ENCODE measurements at places on chromosomes 6 and 20.

DNA sequence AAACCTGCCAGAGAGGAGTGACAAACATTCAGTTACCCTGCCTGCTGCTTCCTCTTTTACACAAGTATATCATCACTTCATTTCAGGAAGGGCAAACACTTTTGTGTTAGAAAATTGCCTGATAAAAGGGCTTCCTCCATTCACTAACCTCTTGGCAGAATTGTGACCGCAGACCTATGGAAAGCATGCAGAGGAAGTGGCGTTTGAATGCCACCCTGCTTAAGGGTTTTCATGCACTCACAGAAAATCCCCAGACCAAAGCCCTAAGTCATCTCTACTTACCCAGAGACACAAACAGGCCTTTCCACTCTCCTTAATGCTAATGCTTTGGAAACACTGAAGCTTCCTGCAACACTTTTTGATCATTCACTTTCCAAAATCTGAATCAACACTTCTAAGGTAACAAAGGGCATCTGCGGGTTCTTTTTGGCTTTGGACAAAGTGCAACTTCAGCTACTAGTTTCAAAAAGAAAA lies 22.1 kb upstream of the RALGAPA2 start:
- no peak for DNase-seq

GRCh38 chr20:25314497-25315417 lies 66.9 kb downstream of the PYGB start:
- DNase-seq: no peak

DNA sequence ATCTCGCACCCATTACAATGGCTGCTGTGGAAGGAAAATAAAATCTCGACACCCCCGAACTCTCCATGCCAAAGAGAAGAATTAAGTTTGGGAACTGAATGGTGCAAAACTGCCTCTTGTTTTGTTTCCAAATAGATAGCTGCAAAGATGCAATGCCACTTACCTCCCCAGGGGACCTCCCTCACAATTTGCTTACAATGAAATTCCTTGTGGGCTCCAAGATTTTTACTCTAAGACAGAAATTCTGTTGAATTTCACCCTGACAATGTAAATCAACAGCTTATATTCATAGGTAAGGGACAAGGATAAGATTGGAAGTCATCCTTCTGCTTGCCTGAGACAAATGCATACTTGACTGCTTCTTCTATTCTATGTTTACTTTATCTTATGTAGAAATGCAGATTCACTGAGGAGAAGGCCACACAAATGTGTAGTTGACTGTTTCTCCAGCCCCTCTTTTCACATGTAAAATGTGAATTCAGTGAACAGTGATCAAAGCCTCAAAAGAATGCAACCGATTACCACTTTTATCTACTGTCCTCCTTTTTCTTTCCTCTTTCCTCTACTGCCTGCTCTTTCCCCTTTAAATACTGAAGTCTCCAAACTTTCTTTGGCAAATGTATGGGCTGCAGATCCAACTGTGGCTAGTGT lies 36.6 kb downstream of the ADGRF4 start:
- DNase-seq: no peak

GRCh38 chr20:9323622-9324021 lies 190.8 kb upstream of the LAMP5 start:
- no peak for DNase-seq

DNA sequence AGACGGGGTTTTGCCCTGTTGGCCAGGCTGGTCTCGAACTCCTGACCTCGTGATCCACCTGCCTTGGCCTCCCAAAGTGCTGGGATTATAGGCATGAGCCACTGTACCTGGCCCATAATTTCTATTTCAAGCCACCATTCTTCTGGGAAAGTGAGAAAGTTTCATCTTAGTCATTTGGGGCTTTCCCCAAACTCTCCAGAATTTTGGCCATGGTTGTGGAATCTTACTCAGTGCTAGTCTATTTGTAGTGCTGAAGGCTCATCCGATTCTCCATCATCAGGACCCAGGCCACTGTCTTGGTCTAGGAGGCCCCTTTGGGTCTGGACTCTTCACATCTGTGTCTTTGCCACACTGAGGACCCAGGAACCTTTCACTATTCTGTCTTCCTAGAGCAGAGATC lies 164.9 kb downstream of the EYA2 start:
- DNase-seq: no peak

- no peak for DNase-seq
Observed at GRCh38 chr6:155121699-155122098, 126.6 kb downstream of the TIAM2 start.

- no peak for DNase-seq
Observed at GRCh38 chr6:99099243-99099642, 151.5 kb upstream of the FBXL4 start.

DNA sequence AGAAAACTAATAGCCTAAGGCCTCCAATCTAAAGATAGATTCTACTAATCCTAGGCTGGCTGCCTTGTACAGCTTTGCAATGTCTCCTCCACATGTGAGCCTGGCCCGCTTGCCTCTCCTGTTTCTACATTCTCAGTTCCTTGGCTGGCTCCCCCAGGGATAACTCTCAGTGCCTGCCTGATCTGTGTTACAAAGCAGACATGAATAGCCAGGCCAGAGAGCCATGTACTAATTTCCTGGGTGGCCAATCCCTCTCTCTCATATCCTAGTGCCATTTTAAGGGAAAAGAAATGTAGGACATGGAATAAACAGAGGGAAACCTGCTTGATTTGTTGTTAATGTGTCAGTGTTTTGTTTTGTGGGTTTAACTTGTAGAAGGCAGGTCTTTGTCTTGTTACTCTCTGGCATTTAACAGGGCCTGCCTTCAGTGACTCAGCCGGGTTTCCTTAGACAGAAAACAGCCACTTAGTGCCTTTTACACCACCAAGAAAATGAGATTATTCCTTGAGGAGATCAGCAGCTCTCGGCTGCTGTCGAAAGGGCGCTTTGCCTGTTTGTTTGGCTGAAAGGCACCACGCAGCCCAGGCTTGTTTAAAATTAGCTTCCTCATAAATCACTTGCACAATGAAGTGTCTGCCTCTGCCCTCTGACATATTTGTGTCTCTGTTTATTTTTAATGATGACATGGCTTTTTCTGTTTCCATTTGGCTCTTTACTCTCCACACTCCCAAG lies 702.7 kb downstream of the MAFB start:
- DNase-seq: no peak

- DNase-seq: no peak
Observed at GRCh38 chr6:41280381-41281057, 6.0 kb downstream of the TREM1 start.

DNA sequence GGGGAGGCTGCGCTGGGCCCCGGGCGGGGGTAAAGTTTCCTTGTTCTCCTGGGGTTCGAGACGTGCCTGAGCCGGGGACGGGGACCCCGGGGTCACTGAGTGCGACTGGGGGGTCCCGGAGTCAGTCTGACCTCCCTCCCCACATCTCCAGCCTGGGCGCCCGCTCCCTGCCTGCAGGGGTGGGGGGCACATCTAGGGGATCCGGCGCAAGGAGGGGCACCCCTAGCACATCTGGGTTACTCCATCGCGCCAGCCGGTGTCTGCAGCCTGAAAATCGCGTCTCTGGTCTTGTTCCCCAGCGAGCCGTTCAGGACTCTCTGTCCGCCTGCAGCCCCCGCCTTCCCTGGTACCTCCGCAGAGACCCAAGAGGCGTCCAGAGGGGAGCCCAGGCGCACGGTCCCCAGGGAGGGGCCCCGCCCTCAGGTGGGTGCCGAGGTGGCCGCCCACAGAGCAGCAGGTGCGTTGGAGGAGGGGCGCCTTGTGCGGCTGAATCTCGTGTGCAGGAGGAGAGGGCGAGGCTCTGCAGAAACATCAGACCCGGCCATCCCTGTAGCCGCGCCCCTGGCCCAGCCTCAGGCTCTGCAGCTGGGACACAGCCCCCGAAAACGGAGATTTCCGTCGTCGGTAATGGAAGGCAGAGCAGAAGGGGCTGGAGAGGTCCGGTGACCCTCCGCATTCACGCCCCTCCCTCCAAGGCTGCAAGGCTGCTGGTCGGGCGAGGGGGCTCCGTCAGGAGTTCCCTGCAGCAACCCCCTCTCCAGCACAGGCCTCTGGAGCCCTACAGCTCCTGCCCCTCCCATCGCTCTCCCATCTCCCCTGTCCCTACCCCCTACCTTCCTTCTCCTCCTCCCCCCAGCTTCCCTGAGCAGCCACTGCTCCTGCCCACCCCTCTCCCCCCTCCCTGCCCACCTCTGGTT lies 628 bp upstream of the CHRNA4 start:
- DNase-seq: no peak

GRCh38 chr20:58614984-58615760 lies 35.9 kb upstream of the STX16 start:
- no peak for DNase-seq

DNA sequence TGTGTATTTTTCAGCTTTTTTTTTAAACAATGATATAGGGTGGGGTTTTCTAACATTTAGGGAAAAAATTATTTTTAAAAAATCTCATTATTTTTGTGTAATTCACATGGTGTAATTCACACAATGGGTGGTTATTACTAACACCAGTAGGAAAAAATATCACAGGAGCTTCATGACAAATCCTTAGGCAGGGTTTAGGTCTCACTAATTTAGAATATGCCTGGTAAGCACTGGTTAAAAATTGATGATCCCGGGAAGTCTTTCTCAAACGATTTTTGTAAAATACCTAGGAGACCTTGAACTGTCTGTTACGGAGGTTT lies 29.5 kb upstream of the ZNF217 start:
- no peak for DNase-seq

DNA sequence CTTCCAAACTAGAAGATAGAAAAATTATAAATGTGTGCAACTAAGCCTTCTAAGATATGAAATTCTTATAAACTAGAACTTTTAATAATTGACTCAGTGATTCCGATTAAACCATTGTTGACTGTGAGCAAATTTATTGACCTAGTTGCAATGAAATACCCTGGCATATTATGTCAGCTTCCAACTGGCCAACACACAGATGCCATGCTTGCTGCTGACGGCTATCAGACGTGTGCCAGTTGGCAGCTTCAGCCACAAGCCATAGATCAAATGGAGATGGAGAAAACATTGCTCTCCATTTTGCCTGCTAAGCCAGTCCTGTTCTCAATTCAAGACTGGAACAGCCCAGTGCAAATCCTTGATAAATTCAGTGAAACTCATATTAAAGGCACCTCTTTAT lies 101.7 kb upstream of the HDGFL1 start:
- DNase-seq: no peak

- DNase-seq: no peak
Observed at GRCh38 chr6:29829766-29830165, 2.1 kb downstream of the HLA-G start.

GRCh38 chr20:46903937-46904336 lies 9.3 kb downstream of the EYA2 start:
- no peak for DNase-seq

DNA sequence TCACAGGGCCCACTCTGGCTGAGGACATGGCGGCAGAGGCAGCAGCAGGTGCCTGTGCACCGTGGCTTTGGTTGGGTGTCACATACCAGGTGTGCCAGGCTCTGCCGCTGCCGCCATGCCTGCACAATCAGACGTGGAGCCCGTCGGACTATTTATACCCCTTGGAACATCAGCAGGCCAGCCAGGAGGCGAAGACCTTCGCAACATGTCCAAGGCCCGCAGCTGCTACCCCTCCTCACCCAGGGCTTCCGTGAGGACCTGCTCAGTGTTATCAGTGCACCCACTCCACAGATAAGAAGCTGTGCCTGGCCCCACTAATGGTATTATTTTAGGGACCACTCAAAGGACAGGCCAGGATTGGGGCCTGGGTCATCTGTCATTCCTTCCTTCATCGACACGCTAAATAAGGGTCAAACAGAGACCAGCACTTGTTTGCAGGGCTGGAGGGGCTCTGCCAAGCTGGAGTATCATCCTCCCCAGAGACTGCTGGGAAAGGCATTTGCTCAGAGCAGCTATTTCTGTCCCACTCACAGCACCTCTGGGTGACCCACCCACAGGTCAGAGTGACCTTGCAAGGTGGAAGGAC lies 109.2 kb downstream of the BMP7 start:
- DNase-seq: no peak

DNA sequence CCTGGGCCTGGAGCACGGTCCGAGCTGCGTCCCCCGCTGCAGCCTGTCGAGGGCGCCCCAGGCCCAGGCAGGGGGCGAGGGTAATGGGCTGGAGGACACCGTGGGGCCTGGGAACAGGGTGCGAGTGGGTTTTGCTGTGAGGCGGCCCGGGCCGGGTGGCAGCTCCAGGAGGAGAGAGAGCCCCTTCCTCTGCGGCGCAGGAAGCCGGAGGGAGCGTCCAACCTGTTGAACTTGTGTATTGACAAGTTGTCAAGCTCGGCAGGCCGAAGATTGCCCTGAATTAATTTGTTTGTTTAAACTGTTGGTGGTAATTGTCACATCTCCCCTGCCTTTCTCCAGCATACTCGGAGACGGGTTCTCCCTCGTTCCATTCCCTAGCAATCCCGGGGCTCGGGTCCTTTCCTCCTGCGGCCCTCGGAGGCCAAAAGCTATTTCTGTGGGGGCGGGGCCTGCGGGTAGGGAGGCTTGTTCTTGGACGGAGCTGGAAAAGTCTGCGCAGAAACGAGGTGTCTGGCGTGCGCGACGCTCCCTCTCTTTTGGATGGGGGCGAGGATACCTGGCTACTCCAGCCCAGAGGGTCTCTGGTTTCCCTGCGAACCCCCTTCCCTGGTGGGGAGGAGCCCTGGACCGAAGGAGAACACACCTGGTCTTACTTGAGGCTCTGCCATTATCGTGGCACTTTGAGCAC lies 9.9 kb downstream of the NR2E1 start:
- DNase-seq: no peak

DNA sequence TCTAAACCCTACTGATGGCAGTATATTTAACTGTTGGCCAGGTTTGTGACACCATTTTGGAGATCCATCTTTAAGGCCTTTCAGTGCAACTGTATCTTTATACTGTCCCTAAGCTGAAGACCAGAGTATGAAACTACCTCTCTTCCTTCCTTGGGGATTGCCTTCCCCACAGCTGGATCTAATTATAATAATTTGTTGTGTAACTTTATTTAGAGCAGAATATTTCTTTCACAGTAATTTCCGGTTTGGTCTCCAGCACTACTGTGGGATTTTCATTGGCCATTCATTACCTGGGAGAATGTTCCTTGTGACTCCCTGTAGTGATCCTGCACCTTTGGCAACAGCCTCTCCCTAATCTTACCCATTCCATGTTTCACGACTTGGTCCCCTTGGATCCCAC lies 75.2 kb downstream of the AKAP7 start:
- DNase-seq: no peak

Data from NCI-H1930 (cell line).